ENCODE measurements at places on chromosomes 7 and 10.

- DNase-seq: no peak
These were observed 40.9 kb downstream of the SMURF1 start for GRCh38 chr7:99102809-99103690.

DNA sequence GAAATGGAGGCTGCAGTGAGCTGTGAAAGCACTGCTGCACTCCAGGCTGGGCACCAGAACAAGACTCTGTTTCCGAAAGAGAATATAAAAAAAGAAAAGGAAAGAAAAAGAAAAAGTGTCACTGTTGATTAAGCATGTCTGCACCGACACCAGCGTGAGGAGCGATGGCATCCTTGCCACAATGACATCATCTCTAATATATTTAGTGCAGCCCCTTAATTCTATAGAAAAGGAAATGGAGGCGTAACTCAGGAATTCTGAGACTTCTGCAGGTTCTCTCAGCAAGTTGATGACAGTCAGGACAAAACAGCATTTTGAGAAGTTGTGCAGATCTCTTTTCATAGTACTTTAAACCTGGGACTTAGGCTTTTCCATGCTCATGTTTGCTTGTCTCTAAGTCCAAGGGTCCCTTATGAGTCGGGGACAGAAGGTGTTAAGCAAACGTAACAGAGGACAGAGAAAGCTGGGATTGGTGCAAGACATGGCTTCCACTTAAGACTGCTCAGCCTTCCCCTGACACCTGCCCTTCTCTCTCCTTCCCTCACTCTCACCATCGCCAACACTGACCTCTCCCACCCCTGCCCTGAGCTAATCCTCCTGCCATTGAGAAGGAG lies 16.9 kb upstream of the ANKRD1 start:
- no peak for DNase-seq

DNA sequence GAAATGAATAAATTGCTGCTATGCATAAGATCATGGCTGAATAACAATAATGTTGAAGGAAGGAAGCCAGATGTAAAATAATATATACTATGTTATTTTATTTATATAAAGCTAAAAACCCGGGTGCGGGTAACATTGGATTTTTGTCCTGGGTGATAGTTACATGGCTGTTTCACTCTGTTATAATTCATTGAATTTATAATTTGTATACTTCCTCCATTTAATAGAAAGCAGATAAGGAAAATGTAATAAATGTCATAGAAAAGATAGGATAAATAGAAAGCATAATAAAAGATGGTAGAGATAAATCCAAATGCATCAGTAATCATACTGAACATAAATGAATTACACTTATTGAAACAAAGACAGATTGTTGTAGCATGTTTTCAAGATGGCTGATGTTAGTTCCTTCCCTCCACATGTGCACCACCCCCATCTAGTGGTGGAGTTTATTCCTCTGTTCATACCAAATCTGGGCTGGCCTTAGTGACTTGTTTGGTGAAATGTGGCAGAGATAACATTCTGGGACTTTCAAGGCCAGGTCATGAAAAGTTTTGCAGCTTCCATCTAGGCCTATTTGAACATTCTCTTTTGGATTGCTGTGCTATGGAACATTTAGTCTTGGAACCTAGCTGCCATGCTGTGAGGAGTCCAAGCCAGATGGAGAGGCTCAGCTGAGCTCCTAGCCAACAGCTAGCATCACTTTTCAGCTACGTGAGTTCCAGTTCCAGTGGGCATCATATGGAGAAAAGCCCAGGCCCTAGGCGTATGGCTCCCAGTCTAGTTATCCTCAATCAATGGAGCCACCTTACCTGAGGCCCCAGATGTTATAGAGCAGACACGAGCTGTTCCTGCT lies 46.9 kb downstream of the AHCYL2 start:
- DNase-seq: no peak

- no peak for DNase-seq
These were observed 103.7 kb upstream of the CTBP2 start for GRCh38 chr10:125264091-125264490.

- DNase-seq: no peak
These were observed 84.7 kb upstream of the C1QL3 start for GRCh38 chr10:16606421-16606820.

GRCh38 chr10:35037104-35037503 lies 53.0 kb downstream of the CUL2 start:
- no peak for DNase-seq

- DNase-seq: no peak
These were observed 58.6 kb upstream of the EBF3 start for GRCh38 chr10:130022511-130023299.

- peak; percentile 93 for DNase-seq
These were observed at the start of gene ZNF736 for GRCh38 chr7:64313740-64314491. Gene ZNF736, plus strand, starts transcription at chr7:64313961. Its CDS starts 190 bp downstream, at chr7:64314151.

DNA sequence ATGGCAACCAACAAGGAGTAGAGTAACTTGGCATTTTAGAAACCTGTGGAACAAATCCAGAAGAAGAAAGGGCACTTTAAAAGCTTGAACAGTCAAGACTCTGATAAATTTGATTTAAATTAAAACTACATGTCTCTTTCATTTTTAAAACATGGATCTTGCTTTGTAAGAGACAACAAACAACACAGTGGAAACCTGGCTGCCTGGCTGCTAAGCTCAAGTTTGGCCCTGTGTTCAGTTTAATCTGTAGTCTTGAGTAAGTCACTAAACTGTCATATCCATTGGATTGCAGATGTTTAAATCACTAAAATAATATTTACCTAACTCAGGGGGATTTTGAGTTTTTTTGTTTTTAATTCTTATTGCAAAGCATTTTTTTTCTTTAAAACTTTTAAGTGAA lies 374.9 kb upstream of the SEMA3D start:
- DNase-seq: no peak

DNA sequence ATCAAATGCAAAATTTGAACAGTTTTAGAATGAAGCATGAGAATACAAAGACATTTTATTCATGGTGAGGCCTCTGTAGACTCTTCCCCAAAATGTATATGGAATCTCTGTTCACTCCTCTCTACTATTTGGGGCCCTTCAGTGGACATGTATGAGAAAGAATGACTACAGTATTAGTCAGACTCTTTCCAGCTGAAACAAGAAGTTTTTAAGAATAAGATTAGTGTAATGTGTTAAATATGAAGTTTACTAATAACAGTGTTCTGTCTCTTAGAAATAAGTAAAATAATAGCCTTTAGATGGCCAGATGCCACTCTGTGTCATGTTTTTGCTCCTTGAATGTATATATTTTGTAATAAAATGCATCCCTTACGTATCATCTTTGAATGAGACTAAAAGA lies 585.6 kb downstream of the SUGCT start:
- no peak for DNase-seq

DNA sequence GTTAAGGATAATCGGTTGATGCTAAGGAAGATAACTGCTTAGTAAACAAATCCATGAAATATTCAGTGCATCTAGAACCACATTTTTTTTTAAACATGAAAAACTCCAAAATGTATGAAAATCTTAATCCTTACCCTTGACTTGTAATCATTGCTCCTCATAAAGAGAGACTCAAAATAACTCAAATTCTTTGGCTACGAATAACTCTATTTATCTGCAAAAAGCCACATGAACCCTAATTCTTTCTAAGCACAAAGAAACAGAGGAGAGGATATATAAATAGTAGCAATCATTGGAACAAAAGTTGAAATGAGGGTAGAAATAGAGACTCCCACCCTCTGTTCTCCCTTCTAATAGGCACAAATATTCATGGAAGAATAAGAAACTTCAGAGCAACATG lies 40.2 kb downstream of the ANK3 start:
- DNase-seq: no peak

- no peak for DNase-seq
These were observed 1.0 kb downstream of the TRPV5 start for GRCh38 chr7:142932386-142933091.

GRCh38 chr10:30727524-30727923 lies 98.0 kb upstream of the LYZL2 start:
- no peak for DNase-seq

DNA sequence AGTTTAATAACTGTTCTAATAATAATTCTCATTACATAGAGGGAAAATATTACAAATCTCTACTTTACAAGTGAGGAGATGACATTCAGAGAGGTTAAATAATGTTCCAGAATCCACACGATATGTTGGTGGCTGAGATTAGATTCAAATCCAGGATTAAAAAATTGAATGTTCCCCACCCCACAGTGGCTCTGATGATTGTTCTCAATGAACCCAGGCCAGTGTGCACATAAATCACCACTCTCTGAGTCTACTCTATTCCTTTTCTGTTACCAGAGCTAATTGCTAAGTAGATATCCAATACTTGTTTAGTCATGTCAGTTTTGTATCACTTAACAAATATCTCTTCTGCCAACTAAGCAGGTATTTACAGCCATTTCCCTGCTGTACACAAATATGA lies 281.0 kb downstream of the ABCA13 start:
- no peak for DNase-seq

GRCh38 chr10:28879875-28880682 lies 202.8 kb downstream of the BAMBI start:
- DNase-seq: no peak

- DNase-seq: no peak
These were observed 28.6 kb downstream of the ST7 start for GRCh38 chr7:116981939-116982338.

DNA sequence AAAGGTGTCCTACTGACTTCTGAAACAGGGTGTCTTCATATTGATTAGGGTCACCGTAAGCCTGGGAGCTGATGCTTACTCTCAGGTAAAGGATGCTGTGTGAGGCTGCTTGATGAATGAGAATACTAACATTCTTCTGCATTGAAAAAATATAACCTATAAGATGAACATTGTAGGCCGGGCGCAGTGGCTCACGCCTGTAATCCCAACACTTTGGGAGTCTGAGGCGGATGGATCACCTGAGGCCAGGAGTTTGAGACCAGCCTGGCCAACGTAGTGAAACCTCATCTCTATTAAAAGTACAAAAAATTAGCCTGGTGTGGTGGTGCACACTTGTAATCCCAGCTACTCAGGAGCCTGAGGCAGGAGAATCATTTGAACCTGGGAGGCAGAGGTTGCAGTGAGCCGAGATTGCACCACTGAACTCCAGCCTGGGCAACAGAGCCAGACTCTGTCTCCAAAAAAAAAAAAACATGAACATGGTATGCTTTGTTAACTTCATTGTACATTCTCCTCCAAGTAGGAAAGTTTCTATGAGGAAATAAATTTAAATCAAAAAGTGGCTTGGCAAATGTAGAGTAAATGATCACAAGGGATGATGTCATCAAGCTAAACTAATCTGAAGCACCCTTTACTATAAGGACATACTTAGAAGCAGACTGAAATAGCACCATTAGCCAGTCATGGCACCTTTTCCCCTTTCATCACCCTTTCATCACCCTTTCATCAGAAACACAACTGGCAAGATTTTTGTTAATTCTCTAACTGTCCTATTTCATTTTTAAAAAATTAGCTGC lies 1.5 kb upstream of the BRAF start:
- DNase-seq: no peak

- no peak for DNase-seq
These were observed 3.2 kb downstream of the MINDY3 start for GRCh38 chr10:15857107-15857575.

DNA sequence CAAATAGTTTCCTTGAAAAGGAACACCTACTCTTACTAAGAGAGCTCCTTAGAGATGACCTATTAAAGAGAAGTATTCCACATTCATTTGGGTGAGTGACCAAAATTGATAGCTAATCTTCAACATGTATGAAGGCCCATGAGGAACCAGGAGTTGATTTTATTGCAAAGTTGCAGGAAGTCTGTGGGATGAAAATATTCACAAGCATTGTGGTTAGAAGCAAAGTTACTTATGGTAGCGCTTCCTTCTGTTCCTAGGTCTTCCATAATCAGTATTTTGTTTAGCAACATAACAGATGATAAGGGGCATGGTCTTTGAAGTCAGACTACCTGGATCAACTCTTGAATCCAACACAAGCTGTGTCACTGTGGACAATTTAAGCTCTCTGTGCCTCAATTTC lies 164.5 kb downstream of the DGKB start:
- DNase-seq: no peak

DNA sequence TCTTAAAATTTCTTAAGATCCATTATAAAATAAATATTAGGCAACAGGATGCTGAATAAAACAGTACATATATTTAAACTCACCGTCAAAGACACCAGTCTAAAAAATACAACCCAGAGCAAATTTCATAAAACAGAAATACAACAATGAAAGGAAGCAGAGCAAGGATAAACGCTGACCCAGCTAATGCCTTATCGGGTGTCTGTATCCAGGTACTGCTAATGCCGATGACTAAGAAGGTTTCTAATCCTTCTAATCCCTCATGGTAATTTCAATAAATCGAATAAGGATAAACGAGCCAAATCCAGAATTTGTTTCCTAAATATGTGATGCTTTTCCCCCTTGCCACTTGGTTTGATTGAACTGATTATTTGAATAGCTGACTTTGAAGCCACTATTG lies 1.7 kb downstream of the HYCC1 start:
- no peak for DNase-seq

GRCh38 chr10:77030974-77031373 lies 606.6 kb downstream of the KCNMA1 start:
- no peak for DNase-seq

DNA sequence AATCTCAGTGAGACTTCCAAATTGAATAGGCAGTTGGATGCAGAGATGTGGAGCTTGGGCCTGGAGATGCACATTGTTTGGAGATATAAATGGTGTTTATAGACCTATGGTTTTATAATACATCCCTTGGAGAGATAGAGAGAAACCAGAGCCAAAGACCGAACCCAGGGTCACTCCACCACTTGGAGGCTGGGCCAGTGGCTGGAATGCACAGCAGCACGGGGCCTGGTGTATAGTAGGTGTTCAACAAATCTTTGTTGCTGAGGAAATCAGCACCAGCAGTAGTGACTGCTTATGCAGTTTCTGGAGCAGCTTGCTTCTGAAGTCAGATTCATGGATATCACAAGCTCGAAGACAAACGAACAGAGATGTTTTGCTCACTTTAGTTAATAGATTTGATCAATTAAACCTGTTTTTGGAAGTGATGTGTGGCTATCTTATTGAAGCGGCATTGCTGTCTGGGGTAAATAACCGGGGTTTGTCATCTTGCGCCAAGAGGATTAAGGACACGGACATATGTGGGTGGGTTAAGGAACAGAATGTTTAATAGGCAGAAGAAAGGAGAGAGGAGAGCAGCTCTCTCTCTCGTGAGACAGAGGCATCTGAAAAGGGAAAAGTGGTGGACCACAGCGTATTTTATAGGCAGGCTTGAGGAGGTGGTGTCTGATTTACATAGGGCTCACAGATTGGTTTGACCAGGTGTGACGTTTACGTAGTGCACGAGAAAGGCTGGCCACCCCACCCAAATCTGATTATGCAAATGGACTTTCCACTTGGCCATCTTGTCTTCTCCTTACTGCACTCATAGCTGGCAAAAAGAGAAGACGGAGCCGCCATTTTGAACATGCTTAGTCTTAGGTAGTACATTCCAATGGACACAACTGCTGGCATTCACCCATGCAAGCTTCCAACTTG lies 11.1 kb downstream of the RBP4 start:
- no peak for DNase-seq

GRCh38 chr10:94043431-94043990 lies 49.8 kb downstream of the PLCE1 start:
- DNase-seq: no peak

DNA sequence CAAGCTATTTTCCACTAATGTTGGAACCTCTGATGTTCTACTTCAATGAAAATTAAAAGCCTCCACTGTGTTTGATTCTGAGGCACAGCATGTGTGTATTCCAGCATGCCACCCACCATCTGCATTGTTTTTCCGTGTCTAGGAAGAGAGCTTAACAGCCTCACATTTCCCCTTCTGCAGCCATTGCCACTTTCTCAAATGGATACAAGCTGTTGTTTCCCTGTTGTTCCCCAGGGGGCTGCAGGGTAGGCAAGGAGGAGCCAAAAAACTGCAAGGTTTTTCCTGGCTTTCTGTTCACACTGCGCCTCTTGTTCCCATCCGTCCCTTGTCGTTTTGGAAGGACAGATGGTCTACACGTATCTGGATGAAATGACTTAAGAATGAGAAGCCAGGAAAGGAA lies 72.3 kb upstream of the DNAJB12 start:
- no peak for DNase-seq

Data from urinary bladder (tissue), 4 donors.